ENCODE measurements at places on chromosomes 16 and 17.

- no peak for DNase-seq
These were observed 517.0 kb downstream of the KIF2B start for GRCh38 chr17:54339731-54340130.

DNA sequence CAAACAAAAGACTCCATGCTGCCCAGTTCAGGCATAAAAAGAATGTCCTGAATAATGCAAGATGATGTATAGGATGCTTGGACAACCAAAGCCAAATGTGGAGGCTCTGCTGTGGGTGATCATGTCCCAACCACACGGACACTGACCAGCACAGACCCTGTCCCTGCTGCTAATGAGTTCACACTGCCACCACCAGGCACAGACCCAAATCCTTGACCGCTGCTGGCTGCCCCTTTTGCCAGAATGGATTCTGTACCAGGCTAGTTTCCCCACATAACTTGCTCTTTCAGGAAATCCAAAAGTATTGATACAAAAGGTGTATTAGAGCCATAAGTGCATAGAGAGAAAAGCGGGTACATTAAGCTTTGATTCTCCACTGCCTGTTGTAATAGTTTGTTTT lies 60.9 kb downstream of the XYLT1 start:
- no peak for DNase-seq

- no peak for DNase-seq
These were observed 25.1 kb downstream of the C16orf54 start for GRCh38 chr16:29720703-29721102.

DNA sequence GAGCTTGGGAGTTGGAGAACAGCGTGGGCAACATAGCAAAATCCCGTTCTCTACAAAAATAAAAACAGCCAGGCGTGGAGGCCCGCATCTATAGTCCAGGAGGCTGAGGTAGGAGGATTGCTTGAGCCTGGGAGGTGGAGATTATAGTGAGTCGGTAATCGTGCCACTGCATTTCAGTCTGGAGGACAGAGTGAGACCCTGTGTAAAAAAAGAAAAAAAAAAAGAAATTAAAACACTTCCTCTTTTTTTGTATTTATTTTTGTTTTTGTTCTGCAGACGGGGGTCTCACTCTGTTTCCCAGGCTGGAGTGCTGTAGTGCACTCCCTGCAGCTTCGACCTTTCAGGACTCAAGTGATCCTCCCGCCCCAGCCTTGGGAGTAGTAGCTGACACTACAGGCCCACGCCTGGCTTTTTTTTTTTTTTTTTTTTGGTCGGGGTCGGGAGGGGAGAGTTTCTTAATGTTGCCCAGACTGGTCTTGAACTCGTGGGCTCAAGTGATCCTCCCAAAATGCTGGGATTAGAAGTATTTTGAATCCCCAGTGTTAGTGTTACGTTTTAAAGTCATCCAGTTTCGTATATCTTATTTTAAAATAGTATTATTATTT lies 1.5 kb downstream of the IST1 start:
- DNase-seq: no peak

DNA sequence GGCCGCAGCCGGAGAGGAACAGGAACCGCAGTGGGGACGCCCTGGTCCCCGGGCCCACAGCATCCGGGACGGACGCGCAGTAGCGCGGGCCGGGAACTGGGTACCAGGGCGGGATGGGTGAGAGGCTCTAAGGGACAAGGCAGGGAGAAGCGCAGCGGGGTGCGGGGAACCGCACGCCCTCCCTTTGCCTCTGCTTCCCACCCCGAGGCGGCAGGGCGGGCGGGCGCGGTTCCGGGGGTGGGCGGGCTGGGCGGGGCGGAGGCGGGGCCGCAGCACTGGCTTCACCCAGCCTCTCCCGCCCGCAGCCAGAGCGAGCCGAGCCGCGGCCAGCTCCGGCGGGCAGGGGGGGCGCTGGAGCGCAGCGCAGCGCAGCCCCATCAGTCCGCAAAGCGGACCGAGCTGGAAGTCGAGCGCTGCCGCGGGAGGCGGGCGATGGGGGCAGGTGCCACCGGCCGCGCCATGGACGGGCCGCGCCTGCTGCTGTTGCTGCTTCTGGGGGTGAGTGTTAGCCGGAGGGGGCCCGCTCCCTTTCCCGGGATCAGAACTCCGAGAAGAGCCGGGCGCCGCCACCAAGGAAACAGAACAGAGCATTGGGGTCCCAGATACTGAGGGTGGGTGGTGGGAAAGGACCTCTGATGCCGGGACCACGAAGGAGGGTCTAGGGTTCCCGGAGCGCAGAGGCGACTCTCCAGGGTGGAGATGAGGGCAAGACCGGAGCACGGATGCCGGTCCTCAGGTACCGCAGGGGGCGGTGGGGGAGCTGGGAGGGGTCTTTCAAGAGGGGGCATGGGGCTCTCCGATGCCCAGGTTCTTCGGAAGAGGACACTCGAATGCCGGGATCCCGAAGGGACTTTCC lies at the start of gene NGFR:
Gene NGFR (plus strand): TSS at position 308 of the 856 bp plus-strand sequence. CDS start 125 bp downstream, at position 433.
- peak; percentile 23 for DNase-seq

- no peak for DNase-seq
These were observed 51.4 kb downstream of the USP10 start for GRCh38 chr16:84751241-84751640.

DNA sequence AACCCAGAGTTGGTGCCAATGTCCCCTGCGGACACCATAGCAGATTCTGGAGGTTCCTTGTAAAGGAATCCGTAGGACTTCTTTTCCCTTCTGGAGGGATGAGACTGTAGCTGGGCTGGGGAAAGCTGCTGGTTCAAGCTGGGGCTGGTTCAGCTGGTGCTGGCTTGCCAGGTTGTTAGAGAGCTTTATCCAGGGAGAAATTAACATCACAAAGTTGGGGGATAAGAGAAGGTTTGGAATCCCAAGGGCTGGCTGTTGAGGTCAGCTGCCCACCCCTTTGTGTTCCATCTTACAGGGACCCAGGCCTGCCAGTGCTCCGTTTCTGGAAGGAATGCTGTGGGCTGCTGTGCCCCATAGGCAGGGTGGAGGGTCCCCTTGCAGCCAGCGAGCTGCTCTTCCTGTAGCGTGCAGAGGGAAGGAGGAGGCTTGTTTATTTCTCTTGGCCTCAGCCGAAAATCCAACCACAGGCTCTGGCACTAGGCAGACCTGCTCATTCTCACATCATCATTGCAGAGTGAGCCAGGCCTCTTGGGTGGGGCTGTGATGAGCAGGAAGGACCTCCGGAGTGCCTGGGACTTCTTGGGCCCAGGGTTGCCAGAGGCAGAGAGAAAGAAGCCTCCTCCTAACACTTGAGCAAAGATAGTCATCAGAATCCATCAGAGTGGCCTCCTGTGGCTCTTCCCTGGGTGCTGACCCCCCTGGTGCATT lies 251.1 kb downstream of the SEC14L1 start:
- no peak for DNase-seq

GRCh38 chr17:45098869-45099616 lies 33.3 kb downstream of the PLCD3 start:
- peak; percentile 64 for DNase-seq

GRCh38 chr17:28334666-28335200 lies 539 bp downstream of the IFT20 start:
- DNase-seq: no peak

- DNase-seq: no peak
These were observed 5.2 kb upstream of the LIG3 start for GRCh38 chr17:34974794-34975785.

DNA sequence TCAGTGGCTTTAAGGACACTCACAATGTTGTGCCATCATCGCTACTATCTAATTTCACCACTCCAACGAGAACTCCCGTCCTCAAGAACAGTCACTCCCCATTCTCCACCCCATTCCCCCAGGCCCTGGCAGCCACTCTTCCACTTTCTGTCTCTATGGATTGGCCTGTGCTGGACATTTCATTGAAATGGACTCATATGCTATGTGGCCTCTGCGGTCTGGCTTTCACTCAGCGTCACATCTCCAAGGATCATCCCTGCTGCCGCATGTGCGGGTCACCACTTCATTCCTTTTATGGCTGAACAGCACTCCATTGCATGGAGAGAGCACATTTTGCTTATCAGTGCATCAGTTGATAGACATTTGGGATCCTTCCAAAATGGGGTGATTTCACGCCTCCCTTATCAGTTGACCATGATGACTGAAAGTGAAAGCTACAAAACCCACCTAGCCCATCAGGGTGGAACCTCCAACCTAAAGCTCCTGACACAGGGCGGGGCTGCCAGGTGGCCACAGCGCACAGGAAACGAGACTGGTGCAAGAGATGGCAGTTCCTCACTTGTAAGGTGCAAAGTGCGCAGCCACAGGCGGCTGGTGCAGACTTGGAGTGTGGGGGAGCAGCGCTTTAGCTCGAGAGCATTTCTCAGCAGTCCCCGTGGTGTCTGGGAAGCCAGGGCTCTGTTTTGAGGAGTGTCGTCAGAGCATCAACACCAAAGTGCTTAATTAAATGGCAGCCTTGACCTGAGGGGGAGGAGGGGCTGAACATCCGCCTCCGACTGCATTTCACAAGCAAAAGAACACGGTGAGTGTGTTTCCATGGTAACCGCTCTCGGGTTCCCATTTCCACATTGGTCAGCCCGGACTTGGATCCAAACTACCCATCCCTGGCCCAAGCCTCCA lies 23.8 kb downstream of the COTL1 start:
- no peak for DNase-seq

GRCh38 chr16:22684574-22685458 lies 129.1 kb upstream of the HS3ST2 start:
- no peak for DNase-seq

DNA sequence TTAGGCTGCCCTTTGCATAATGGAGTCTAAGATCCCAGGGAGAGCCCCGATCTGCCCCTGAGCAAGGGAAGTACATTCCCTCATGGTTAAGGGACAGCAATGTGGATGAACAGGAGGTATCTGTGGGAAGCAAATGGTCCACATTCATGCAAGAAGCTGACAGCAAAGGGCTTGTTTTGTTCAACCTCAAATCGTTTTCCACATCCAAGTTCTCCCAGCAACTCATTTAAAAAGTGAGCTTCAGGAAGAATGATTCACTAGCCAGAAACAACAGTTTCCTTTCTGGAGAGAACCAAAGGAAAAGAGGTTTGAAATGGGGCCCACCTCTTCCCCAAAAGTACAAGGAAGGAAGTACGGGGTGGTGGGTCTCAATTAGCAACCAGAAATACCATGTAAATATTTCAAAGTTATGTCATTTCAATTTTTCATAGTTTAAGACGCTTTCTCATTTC lies 9.4 kb downstream of the HSPB9 start:
- DNase-seq: no peak

GRCh38 chr17:65618516-65618915 lies 57.1 kb upstream of the AXIN2 start:
- DNase-seq: no peak

DNA sequence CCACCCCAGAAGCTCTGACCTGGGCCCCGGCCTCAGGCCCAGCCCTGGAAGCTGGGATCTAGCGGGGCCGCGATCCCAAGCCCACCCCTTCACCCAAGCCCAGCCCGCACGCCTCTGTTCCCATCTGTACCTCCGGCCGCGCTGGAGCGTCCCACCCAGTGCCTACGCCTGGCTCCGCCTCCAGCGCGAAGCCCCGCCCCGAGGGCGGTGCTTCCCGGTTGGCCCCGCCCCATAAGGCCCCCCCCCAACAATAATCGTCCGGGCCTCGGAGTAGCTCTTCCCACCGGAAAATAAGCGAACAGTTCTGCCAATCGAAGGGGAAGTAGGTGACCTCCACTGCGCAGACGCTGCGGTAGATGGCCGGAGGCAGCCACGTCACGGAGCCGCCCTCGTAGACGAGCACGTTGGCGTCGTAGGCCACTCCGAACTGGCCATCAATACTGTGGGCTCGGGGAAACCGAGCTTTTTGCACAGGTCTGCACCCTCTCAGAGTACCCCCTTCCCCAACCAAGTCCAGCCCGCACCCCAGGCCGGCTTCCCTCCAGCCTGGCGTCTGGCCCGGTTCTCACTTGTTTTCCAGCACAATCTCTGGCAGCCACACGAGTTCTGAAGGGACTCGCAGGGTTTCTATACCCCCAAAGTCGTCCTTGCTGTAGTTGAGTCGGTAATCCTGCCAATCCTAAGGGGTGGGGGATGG lies 1.1 kb downstream of the CHRNE start:
- DNase-seq: no peak

GRCh38 chr16:57123216-57123973 lies 31.0 kb downstream of the CPNE2 start:
- DNase-seq: no peak

DNA sequence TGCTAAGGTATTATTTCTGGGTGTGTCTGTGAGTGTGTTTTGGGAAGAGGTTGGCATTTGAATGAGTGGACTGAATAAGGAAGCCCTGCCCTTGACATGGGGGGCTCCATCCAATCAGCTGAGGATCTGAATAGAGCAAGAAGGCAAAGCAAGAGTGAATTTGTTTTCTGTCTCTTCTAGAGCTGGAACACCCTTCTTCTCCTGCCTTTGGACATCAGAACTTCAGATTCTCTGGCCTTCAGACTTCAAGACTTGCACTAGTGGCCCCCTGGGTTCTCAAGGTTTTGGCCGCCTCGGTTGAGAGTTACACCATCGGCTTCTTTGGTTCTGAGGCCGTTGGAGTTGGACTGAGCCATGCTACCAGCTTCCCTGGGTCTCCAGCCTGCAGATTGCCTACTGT lies 448.6 kb downstream of the SHISA9 start:
- no peak for DNase-seq

GRCh38 chr16:1286513-1287094 lies 22.8 kb upstream of the UBE2I start:
- DNase-seq: no peak

All from activated T-cell treated with anti-CD3 and anti-CD28 coated beads for 4 hours (primary cell).